ENCODE measurements at places on chromosomes 7 and 10.

GRCh38 chr10:93850031-93851015, 43.5 kb upstream of the SLC35G1 start:
- no peak overlapping the region for H3K27ac ChIP-seq
- H3K4me1 ChIP-seq = no peaks in the 10 kb centered on the region
- no peaks in the 10 kb centered on the region for H3K27me3 ChIP-seq
- DNase-seq = no peak
- H3K36me3 ChIP-seq = no peaks in the 10 kb centered on the region

- no peak overlapping the region for H3K27ac ChIP-seq
- no peaks in the 10 kb centered on the region for H3K27me3 ChIP-seq
- no peak overlapping the region for H3K4me3 ChIP-seq
- peaks cover 38% of the 10 kb centered on the region for H3K4me1 ChIP-seq
Observed at GRCh38 chr10:124176349-124177179, 83.2 kb upstream of the CHST15 start.

- peak overlapping the region; percentile 48 for H3K4me3 ChIP-seq
- H3K4me1 ChIP-seq = peaks cover 56% of the 10 kb centered on the region
- peaks cover 81% of the 10 kb centered on the region for H3K27me3 ChIP-seq
Observed at GRCh38 chr7:151249034-151249731, 689 bp upstream of the SMARCD3 start.

DNA sequence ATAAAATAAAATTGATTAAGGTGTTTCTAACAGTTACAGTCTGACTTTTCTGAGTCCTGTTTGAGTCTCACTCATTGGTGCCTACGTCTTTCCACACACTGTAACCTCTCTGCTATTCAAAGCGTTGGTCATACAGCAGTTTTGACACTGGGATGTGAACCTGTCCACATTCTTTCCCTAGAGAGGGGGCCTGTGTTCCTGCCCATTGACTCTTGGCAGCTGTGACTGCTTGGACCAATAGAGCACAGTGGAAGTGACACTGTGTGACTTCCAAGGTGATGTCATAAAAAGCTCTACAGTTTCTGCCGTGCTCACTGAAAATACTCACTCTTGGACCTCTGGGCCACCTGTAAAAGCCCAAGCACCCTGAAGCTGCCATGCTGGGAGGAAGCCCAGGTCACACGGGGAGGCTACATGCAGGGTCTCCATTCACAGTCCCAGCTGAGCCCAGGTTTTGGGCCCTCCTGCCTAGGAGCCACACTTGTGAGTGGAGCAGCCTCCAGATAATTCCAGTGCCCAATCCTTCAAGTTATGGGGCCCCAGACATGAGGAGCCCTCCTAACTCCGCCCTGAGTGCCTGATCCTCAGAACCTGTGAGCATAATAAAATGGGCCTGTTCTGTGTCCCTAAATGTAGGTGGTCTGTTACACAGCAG, 704 bp upstream of the ANTXRL start:
- H3K4me3 ChIP-seq = no peak overlapping the region
- peaks cover 26% of the 10 kb centered on the region for H3K4me1 ChIP-seq
- peaks cover 6% of the 10 kb centered on the region for H3K27me3 ChIP-seq
- H3K27ac ChIP-seq = no peak overlapping the region
- no peaks in the 10 kb centered on the region for H3K36me3 ChIP-seq
- DNase-seq = no peak

DNA sequence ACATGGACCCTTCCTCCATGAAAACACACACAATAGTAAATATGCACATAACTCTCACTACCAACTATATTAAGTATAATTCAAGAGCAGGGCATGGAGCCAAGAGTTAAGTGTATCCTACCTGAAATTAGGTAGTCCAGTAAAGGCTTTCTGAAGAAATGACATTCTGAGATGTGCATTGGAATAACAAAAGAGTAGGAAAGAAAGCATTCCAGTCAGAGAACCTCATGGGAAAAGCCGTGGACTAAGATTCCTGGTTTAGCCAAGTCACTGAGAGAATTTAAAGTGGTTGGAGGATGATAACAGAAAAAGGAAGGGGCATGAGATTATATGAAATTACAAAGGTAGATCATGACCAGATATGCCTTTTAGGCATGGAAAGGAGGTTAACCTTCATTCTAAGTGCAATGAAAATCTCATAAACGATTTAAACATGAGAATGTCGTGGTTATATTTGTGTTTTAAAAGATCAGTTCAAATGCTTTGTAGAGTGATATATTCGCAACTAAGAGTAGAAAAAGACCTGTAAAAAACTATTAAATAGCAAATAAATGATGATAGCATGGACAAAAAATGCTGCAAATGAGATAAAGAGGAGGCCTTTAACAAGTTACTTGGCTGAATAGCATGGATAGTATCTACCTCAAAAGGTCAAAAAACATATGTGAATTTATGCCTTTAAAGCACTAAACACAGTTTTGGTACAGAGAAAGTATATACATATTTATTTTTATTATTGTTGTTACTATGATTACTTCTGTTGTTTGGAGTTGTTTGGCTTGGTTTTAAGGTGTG, 767.4 kb upstream of the GHITM start:
- H3K36me3 ChIP-seq = no peaks in the 10 kb centered on the region
- H3K4me3 ChIP-seq = no peak overlapping the region
- H3K4me1 ChIP-seq = no peaks in the 10 kb centered on the region
- no peak for DNase-seq
- no peak overlapping the region for H3K27ac ChIP-seq
- H3K27me3 ChIP-seq = no peaks in the 10 kb centered on the region

GRCh38 chr10:22795546-22795945, 81.2 kb upstream of the PIP4K2A start:
- H3K27ac ChIP-seq = no peak overlapping the region
- no peaks in the 10 kb centered on the region for H3K4me1 ChIP-seq
- H3K4me3 ChIP-seq = no peak overlapping the region
- DNase-seq = no peak
- H3K36me3 ChIP-seq = no peaks in the 10 kb centered on the region

DNA sequence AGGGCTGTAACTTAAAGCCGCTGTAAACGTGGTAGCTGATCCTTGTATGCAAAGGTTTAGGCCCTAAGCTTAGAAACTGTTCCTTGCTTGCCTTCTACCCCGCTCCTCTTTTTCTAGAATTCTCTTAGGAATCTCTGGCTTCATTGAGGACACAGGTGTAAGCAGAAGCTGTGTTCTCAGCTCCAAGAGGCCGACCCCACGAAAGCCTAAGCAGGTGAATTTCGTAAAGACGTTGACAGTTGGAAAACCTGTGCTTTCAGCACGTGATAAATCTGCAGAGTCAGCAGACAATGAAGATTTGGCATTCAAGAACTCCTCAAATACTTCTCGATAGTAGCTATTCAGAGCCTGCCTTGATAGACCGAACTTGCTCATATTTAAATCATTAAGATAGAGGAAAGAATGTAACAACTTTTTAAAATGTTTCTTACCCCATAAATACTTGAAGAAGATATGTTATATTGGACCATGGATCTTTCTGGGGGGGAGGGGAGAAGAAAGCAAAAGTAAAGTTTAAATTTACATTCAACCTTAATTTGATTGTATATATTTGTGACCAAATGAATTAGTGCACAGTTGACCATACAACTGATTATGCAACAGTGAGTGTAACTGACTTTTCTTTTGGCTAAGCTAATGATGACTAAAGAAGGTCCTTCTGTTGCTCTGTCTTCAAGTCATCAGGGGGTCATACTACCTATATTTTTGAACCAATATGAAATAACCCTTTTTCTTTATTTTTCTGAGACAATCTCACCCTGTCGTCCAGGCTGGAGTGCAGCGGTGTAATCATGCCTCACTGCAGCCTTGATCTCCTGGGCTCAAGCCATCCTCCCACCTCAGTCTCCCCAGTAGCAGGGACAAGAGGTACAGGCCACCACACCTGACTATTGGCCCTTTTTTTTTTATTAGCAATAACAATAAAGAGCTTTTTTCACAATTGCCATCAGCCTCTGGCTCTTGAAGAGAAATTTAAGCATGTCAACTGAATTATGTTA, 1.2 kb upstream of the GDI2 start:
- peaks cover 16% of the 10 kb centered on the region for H3K4me1 ChIP-seq
- DNase-seq = no peak
- peaks cover 4% of the 10 kb centered on the region for H3K36me3 ChIP-seq
- H3K4me3 ChIP-seq = peak overlapping the region; percentile 67
- no peaks in the 10 kb centered on the region for H3K27me3 ChIP-seq

- peaks cover 2% of the 10 kb centered on the region for H3K4me1 ChIP-seq
- no peak for DNase-seq
- H3K4me3 ChIP-seq = no peak overlapping the region
- no peaks in the 10 kb centered on the region for H3K27me3 ChIP-seq
Observed at GRCh38 chr7:133300088-133300487, 47.2 kb downstream of the EXOC4 start.

- DNase-seq = no peak
- no peak overlapping the region for H3K27ac ChIP-seq
- H3K4me1 ChIP-seq = peaks cover 22% of the 10 kb centered on the region
- peaks cover 36% of the 10 kb centered on the region for H3K36me3 ChIP-seq
- H3K27me3 ChIP-seq = no peaks in the 10 kb centered on the region
- no peak overlapping the region for H3K4me3 ChIP-seq
Observed at GRCh38 chr7:1466524-1467271, 7.4 kb upstream of the MICALL2 start.

DNA sequence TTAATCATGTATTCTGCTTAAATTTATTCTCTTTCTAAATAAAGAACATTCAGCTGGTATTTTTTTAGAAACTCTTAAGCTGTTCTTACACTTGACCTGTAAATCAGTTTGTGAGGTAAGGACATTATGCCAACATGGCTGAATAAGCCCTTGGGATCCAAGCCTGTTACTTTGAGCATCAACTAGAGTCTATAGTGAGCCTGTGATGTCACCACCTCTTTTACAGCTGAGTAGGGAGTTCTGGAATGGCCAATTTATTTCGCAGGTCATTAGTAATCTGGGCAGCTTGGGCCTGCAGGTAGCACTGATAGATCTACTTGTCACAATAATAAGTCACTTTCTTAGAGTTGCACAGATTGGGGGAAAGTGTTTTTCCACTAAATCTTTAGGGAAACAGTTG, 915.2 kb upstream of the MBL2 start:
- no peak for DNase-seq
- no peak overlapping the region for H3K4me3 ChIP-seq
- no peaks in the 10 kb centered on the region for H3K36me3 ChIP-seq
- no peak overlapping the region for H3K27ac ChIP-seq
- no peaks in the 10 kb centered on the region for H3K4me1 ChIP-seq
- H3K27me3 ChIP-seq = no peaks in the 10 kb centered on the region

DNA sequence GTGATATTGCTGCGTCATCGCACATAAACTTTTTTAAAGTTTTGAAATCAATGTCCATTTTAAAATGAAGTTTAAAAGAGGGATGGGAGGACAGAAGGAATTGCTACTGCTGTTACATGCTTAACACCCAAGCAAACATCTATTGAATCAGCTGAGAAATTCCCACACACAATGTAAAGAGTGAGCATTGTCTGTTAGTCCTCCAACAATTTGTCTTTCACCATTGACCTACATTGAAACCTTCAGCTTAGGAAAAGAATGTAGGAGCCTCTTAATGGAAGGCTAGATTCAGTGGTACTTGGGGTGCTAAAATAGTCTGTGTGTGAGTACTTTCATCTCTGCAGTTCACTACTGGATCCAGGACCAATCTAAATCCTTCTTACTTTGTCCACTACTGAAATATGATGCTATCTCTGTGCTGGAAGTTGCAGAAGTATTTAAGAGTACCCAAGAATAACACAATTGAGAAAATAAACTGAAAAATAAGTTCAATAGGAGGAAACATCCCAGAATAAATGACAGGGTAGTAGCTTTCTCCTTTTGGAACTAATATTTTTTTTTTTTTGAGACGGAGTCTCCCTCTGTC, 23.8 kb upstream of the FBXW4 start:
- H3K4me1 ChIP-seq = no peaks in the 10 kb centered on the region
- peaks cover 2% of the 10 kb centered on the region for H3K27me3 ChIP-seq
- H3K27ac ChIP-seq = no peak overlapping the region
- DNase-seq = no peak

GRCh38 chr7:41097501-41097900, 605.4 kb downstream of the INHBA start:
- no peak overlapping the region for H3K4me3 ChIP-seq
- no peaks in the 10 kb centered on the region for H3K27me3 ChIP-seq
- H3K27ac ChIP-seq = no peak overlapping the region
- H3K4me1 ChIP-seq = no peaks in the 10 kb centered on the region
- no peak for DNase-seq

DNA sequence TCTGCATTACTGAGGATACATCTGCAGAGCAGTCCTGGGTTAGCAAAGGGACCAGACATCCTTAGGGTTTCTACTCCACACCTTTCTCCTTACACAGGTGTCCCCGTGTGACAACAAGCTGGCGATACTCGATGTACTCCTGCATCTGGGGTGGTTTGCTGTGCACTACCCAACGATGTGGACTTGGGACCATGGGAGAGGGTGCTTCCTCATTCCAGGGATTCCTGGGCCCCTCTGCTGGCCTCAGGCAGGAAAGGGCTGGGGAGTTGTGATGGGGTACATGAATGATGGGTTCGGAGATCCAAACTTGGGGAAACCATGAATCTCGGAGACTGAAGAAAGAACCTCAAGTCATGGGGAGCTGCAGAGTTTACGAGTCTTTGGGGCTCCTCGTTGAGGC, 179.6 kb upstream of the GALNT17 start:
- no peaks in the 10 kb centered on the region for H3K36me3 ChIP-seq
- H3K27ac ChIP-seq = no peak overlapping the region
- no peak overlapping the region for H3K4me3 ChIP-seq

GRCh38 chr7:155145477-155146255, 75.5 kb downstream of the HTR5A start:
- no peaks in the 10 kb centered on the region for H3K4me1 ChIP-seq
- no peak for DNase-seq
- H3K4me3 ChIP-seq = no peak overlapping the region
- no peaks in the 10 kb centered on the region for H3K36me3 ChIP-seq
- H3K27me3 ChIP-seq = peaks cover 13% of the 10 kb centered on the region

GRCh38 chr7:20412032-20412431, 81.3 kb downstream of the ITGB8 start:
- H3K27me3 ChIP-seq = no peaks in the 10 kb centered on the region
- no peak overlapping the region for H3K27ac ChIP-seq
- no peak for DNase-seq
- H3K4me3 ChIP-seq = no peak overlapping the region
- no peaks in the 10 kb centered on the region for H3K36me3 ChIP-seq

DNA sequence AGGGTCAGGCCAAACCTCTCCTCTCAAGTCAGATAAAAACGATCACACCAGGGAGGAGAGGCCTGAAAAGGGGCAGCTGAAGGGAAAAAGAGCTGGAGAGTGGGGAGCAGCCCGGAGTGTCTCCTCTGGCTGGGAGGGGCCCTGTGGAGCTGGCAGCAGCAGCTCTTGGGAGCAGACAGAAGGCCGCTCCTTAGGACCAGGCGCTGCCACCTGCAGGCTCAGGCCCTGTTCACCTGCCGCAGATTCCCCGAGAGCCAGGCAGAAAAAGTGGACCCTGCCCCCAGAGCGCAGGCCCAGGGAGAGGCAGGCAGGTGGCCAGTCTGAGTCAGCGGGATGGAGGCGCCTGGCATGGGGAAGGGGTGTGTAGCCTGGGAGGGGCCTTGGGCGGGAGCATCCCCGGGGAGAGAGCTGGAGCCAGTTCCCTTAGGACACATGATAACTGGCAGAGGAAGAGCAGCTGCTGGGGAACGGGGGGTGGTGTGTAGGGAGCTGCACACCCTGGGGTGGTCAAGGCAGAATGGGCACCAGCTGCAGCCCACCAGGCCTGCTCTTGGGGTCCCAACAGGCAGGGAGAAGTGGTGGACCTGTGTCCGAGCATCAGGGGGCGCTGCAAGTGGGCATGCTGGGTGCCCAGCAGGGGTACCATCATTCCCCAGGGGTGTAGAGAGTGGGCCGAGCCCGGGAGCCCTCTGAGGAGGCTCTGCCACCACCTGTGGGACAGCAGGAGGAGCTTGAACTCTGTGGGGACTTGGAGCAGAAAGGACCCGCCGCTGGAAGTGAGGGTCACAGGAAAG, 177.2 kb upstream of the RHEB start:
- no peaks in the 10 kb centered on the region for H3K4me1 ChIP-seq
- no peaks in the 10 kb centered on the region for H3K36me3 ChIP-seq
- no peak overlapping the region for H3K4me3 ChIP-seq
- H3K27me3 ChIP-seq = no peaks in the 10 kb centered on the region

All from thymus (tissue), 14 donors.